NCI-H524 (cell line): ENCODE measurements at places on chromosomes 5 and 9.

GRCh38 chr5:158080112-158080511 lies 221.2 kb upstream of the CLINT1 start:
- no peak for DNase-seq

DNA sequence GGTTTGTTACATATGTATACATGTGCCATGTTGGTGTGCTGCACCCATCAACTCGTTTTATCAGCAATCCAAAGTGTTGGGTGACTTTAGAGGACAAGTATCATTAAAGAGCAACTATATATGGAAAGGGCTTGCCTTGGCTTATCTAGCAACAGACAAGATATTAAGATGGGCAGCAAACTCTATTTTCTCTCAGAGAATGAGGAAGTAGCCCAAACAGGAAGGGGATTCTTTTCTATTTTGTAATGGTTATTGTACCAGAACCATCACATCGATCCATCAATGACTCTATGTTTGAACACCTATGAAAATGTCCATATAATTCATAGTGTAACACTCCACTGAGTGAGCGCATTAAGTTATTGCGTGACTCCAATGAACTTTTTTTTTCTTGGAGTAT lies 260.1 kb upstream of the SLC24A2 start:
- no peak for DNase-seq

- DNase-seq: no peak
Observed at GRCh38 chr5:56464935-56465768, 232.0 kb upstream of the ANKRD55 start.

GRCh38 chr5:15720515-15720914 lies 220.5 kb downstream of the FBXL7 start:
- DNase-seq: no peak

- no peak for DNase-seq
Observed at GRCh38 chr9:105065098-105066088, 137.4 kb upstream of the ABCA1 start.

DNA sequence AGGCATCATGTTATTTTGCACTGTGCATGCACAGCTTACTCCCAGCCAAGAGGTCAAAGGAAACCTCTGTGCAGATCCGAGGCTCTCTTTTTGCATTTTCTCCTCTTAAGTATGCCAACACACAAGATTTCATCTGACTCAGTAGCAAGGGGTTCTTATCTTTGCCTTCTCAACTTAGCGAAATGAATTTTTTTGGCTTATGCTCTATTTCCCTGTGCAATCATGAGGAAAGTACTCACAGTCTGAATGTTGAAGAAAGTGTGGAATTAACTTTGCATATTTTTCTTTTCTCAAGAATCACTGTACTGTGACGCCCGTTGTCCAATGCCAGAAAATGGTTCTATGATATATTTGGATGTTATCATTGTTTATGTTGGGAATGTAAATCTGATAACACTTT lies 173.5 kb upstream of the FBXL7 start:
- no peak for DNase-seq

- peak; percentile 66 for DNase-seq
Observed at GRCh38 chr5:64947031-64947430, 178.3 kb downstream of the CWC27 start.

GRCh38 chr5:180645274-180646204 lies 3.9 kb downstream of the FLT4 start:
- DNase-seq: no peak

DNA sequence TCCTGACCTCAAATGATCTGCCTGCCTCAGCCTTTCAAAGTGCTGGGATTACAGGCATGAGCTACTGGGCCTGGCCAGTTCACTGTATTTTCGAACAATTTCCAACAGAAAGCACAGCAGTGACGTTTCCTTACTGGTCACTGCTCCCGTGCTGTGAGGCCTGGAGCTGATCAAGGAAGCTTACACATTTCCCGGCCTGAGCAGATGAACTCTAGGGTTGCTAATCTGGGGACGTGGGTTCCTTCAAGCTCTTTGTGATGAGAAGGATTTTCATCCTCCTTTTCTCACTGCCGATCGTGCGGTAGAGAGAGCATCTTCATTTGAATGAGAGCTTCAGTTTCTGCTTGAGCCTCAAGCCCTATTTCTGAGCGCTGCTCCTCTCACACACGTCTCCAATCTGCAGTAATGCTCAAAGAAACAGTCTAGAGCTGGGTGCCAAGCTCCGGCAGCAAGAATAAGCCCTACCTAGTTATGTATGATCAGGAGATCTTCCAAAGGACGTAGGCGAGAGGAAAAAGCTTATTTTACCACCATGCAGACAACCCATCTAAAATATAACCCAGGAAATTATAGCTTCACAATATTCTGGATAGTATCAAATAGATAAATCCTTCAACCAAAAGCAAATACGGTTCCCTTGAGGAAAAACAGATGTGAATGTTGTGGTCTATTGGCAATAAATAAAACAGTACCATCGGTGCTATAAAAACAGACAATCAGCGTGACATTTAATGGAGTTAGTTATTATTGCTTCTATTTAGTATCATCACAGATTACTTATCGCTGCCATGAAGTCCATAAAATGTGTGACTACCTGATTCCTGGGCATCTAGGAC lies 7.3 kb upstream of the SPATA24 start:
- no peak for DNase-seq

- no peak for DNase-seq
Observed at GRCh38 chr9:114240647-114241558, 82.0 kb upstream of the ORM1 start.

DNA sequence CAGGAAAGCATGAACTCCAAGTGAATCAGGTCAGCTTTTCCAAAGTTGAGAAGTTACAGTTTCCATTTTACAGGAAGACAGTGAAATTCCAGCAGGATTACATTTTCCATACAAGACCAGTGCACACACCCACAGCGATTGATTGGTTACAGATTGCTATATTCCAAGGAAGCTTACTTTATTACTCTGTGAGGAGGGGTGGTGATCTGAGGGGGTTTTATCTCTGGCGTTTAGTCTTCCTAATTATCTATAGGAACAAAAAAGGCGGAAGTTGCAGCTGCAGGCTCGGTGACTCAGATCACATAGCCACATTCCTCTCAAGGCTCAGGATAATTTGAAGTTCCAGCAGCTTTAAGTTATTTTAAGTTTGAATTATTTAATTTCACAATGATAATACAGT lies 450.4 kb upstream of the NMUR2 start:
- DNase-seq: no peak

DNA sequence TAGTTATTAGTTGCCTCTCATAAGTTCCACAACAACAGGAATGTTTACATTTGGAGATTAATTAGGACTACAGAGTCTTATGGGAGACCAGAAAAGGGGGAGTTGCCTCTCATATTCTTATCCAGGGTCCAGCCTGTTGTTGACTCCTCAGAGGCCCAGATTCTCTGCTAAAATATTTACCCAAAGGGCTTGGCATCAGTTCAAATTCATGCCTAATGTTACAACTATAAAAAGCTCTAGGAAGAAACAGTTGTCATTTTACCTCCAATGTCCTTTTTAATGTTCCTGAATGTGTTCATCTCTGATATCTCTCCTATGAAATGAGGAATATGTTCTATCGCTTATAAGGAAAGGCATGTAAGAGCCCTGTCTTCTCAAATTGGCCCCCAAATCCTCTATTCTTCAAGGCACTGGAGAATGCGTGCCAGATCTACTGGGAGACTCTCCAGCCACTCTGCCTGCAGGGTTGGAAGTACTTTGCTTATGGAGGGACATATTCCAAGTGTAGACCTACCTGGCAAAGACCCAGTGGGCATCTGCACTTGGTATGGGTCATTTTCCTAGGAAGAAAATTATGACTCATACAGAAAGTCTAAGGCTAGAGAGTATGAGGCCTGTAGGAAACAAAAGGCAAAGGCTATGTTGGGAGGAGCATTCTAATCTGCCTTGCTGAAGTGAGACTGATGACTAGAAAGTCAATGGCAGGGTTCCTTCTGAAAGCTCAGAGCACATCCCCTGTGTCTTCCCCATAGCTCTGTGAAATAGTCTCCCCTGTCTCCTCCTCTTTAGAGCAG lies 192.6 kb downstream of the ESM1 start:
- no peak for DNase-seq

DNA sequence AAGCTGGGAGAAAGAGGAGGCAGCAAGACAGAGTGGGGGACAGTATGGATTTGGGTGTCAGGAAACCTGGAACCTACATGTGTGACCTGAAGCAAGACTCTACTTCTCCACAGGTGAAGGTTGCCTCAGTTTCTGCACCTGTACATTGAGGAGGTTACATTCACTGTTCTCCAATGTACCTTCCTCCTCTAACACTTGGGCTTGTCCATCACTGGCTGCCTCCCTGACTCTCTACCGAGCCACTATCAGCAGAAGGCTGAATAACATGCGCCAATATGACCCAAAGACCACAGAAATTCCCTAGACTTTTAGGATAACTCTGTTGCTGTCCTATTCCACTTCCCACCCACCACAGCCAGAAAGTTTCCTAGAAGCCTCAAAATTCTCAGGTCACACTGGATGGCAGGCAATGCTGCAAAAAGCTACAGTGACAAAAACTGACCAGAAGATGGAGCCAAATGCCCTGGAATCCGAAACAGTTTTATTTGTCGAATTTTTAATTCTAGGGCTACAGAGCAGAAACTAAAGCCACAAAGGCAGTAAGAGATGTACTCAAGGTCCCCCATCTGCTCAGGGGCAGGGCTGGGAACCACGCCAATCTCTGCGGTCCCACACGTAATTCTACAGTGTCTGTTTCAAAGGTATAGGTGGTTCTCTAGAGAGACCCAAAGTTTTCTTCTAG lies 64.4 kb downstream of the FAM114A2 start:
- peak; percentile 43 for DNase-seq

DNA sequence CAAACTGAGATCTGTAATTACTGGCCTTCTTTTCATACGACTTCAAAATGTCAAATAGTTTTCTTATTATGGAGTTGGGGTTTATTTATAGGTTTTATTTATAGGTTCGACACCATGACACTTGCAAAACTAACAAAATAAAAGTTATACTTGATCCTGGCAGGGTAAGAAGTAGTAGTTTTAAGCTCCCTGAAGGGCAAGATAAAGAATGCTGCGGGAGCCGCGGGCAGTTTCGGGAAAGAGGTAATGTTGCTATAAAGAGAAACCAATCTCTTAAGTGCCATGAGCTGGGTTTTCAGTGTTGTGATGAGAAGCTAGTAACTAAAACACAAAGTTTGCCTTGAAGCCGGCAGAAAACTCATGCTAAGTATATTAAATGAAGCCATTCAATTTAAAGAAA lies 24.8 kb downstream of the PTPN3 start:
- no peak for DNase-seq

DNA sequence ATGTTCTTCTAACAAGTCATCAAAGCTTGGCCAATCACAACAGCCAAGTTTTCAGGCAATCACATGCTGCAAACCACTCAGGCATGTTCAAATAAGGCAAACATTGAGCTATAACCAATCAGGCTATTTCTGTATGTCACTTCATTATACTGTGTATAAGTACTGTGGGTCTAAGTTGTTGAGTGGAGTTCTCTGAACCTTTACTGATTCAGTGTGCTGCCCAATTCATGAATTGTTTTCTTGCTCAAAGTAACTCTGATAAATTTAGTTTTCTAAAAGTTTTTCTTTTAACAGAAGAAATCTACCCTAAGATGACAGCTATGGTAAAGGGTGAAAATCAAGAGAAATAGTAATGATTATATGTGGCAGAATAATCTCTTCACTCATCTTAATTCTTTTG lies 805.4 kb upstream of the NUDT12 start:
- no peak for DNase-seq

DNA sequence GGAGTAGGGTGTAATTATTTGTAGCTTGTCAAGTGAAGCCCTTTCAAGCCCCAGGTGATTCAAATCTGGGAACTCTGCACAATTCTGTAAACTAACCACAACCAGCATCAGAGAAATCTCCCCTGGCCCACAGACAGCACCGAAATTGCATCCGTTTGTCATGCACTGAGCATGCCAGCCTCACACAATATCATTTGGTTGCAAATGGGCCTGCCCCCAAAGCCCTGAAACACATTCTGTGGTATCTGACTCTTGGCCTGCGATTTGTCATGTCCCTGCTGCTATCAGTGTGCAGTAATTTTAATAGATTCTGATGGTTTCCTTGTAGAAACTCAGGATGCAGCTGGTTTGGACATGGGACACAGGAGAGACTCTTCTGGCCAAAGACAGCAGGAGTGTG lies 35.3 kb downstream of the SNX24 start:
- DNase-seq: no peak

DNA sequence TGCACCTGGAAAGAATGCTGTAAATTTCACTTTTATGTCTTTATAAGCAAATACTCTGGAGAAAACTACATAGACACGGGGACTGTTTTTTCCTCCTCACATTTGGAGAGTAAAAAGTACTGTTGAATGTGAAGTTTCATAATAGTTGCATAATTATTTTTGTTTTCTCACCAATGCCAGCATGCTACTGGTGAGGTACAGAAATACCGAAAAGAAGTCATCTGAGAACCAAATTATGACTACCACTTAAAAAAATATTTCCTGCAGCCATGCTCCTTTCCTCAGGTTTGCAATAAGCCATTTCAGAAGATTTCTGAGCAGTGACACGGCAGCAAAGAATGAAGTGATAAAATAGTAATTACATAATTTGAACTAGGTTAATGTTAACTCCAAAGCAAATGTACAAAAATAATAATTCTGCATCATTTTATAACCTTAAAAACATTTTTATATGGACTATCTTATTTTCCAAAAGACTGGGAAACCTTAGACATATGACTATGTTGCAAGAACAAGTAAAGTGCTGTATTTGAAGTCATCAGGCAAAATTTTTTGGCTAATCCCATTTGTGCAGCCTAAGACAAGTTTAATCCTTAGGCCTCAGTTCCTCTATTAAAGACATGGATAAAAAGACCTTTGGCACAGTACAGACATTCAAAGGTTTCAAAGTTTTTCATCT lies 144.7 kb downstream of the PCSK1 start:
- no peak for DNase-seq

DNA sequence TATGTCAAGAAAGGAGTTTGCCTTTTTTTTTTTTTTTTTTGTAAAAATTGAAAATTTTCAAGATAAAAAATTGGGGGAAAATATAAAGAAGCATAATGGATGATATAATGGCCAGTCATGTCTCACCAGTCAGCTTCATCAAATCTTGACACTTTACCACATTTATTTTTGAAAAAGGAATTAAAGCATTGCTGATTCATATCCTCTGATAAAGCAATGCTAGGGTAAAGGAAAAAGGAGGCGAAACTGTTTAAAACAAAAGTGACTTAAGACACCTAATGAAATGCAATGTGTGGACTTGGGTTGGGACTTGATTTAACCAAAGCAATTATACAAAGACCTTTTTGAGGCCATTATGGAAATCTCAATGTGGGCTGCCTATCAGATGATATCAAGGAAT lies 208.5 kb downstream of the ARHGAP26 start:
- DNase-seq: no peak

DNA sequence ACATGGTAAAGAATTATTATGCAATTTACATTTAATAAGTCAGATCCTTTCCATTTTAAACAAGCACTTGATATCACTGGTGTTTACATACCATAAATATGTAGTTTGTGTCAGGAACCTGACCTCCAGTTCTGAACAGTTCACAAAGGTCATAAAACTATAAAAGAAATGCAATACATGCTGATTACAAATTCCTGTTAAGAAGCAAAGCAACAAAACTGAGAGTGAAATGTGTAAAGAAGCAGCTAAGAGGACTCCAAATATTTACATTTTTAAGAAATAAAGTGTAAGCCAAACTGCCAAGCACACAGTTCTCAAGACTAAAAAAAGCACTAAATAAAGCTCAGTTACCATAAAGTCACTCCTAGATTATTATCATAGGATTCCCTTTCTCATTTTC lies 17.4 kb upstream of the SCAI start:
- no peak for DNase-seq
